Dermis microvascular lymphatic vessel endothelial cell (primary cell): ENCODE measurements at places on chromosomes 11 and 22.

DNA sequence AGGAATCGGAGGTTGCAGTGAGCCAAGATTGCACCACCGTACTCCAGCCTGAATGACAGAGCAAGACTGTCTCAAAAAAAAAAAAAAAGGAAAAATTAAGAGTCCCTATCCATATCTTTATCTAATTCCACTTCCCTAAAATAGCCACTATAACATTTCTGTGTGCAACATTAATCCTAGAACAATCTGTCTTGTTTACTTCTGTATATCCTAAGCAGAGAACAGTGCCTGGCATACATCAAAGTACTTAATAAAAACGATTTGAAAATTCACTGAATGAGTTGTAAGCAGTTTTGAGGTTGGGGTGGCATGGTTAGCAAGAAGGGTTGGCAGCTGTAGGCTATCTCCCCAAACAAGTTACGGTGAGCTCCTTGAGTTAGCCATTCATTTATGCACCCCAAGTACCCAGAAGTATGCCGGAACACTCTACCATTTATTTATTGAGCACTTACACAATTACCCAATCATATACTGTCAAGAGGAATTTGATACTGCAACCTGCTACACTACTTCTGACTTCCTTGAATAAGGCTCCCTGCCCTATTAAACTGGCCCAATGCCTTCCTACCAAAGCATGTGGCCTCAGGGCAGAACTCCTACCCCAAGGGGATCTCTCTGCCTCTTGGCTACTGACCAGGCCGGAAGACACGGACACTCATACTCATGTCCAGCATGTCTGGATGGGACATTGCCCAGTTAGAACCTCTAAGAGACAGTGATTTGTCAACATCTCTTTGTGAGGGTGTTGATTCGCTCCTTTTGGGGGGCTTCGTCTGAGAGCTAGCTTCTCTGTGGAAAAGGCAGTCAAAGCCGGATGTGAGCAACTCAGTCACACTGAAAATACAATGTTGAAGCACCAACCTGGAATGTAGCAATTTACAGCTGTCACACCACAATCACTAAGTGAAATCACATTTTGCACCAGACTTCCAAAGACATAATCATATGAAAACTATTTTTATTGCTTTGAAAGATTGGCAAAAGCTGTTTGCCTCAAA is 16.3 kb upstream of the TMEM41B start:
- DNase-seq, result no peak

- peak; percentile 99 for DNase-seq
Observed at GRCh38 chr11:57778318-57779037, 16.9 kb downstream of the CTNND1 start.

GRCh38 chr22:20404881-20405280 is 10.9 kb downstream of the ZNF74 start:
- no peak for DNase-seq

DNA sequence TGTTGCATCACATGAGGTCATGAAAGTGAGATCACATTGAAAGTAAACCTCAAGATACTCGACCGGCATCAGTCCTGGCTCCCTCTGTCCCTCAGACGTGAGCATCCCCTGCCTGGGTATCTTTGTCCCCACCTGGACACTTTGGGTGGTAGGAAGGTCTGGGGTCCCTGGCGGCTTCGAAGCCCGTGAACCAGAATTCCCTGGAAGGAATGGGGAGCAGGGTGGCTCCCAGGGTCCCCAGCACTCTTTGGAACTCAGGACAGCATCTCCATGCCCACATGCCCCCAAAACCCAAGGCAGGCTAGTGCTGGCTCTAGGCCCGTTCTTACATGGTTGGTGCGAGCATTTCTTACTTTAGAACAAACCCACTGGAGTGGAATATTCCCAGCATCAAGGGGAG is 7.5 kb downstream of the DERL3 start:
- DNase-seq, result no peak

- peak; percentile 66 for DNase-seq
Observed at GRCh38 chr11:86952221-86952875, 2.8 kb downstream of the FZD4 start.

GRCh38 chr22:24442352-24442744 is 14.9 kb downstream of the ADORA2A start:
- no peak for DNase-seq

- DNase-seq, result no peak
Observed at GRCh38 chr11:4699697-4700435, 2.2 kb upstream of the OR51E2 start.

DNA sequence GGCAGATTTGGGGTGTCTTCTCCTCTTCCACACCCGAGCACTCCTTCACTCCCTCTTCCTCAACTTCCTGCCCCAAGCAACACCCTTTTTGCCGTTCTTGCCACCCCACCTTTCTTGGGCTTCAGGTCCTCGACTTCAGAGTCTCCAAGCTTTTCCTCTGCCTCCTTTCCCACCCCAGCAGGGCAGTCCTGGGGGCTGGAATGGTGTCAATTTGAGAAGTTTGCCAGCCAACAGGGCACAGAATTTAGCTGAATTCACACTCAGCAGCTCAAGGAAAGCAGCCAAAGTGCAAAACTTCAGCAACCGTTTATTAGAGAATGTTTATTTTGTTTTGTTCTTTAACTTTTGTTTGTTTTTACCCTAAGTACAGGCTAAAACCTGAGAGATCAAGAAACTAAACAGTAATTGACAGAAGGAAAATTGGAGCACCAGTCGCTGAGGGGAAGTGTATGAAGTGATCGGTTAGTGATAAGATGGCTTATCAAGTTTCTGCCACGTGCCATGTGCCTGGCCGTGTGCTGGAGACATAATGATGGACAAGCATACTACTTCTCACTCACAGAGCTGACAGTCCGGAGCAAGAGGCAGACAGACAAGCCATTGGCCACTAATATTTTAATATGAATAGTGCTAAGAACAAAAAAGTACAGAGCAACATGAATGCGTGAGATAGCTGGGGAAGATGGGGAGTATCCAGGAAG is 44.4 kb downstream of the AHNAK start:
- DNase-seq, result no peak

GRCh38 chr22:22948651-22949571 is 61.3 kb downstream of the IGLL5 start:
- DNase-seq, result no peak
